NCI-H1436 (cell line): ENCODE measurements at places on chromosomes 5 and 9.

GRCh38 chr5:168420461-168420860, 65.8 kb upstream of the RARS1 start:
- no peak for DNase-seq

DNA sequence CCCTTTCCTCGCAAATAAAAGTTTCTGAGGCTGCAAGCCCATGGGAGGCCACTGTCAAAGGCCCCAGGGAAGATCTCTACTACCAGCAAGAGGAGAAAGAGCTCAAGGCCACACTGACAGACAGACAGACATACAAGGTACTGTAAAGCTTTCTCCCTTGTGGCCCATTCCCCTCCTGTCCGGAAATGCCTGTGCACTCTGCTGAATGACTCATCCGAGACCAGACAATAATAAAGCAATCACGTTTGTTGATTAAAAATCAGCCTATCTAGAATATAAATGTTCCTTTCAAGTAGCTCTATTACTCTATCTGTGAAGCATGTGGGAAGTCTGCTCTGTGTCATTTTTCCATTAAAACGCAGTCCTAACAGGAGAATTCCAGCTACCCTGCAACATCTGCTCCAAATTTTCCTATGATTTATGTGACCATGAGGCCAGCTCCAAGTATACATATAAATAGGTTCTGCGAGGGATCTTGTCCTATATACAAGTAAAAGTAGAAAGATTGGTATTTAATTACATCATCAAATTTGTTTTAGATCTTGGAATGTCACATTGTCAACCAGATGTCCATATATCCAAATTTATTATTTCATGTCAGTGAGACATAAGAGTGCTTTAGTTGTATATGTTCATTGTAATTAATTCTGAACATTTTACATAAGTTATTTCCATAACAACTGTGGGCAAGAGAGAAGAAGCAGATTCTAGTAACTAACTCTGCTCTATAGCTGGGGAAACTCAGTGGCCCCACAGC, 34.7 kb upstream of the TGFBI start:
- DNase-seq: no peak

DNA sequence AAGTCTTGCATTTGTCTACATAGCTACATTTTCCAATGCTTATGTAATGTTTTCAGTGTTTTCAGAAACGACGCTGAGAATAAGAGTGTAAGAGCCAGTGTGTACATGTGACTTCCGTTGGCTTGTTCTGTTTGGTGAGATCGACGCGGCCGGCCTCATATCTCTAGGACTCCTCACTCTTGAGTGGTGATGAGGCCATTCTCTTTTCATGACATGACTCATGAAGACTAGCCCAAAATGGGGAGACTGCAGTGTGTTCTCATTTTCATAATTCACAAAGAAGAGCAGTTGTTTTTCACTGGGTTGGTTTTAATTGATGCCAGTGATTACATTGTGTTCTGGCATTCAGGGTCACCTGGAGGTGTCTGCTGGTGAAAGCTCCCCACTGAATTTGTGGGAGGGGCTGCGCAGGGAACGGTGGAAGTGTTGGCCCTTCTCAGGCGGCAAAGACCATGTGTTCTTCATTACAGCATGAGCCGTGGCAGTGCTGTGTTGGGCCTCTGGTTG, 131.5 kb upstream of the OTULINL start:
- DNase-seq: no peak

DNA sequence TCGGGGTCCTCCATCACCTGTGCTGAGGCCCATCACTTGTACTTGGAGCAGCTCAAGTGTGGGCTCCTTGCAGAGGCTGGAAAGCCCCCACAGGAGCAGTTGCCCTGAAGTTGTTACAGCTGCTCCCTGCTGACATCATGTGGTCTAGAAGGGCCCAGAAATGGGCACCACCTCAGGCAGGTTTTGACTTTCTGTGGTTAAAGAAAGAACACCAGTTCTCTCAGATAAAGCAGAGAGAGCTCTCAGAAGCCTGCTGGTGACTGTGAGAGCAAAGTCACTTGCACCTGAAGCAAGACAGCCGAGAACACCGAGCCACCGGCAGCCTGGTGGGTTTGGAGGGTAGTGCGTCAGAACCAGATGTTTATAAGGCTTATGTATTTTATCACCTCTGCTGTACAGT, 70.4 kb downstream of the MVB12B start:
- no peak for DNase-seq

- DNase-seq: no peak
Measured at GRCh38 chr5:73282923-73283322, 109.9 kb downstream of the TMEM174 start.

DNA sequence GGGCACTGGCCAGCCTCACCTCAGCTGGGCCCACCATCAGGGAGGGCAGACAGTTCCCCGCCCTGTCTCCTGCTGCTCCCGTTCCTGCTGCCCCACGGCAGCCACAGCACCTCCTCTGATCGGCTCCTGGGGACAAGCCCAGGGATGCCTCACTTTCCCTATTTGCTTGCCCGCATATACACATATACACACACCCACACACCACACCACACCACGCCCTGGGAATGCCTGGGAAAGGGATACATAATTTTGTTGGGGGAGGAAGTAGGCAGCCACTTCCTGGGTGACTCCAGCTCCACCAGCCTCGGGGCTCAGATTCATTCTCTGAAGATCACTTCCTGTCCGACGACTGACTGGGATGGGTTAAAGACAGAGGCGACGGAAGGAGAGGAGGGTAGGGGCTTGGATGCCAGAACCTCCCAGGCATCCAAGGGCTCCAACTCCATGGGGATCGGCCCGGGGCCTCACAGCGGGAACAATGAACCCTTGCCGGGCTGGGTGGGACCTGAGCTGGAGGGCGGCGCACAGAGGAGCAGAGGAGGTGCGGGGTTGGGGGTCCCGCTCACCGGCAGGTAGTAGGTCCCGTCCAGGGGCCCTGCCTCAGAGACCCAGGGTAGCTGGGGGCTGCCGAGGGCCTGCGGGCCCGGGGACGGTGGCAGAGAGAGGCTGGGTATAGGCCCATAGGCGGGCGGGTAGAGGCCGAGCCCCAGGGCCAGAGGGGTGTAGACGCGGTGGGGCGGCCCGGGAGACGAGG, 2.0 kb upstream of the MZB1 start:
- DNase-seq: no peak

- DNase-seq: no peak
Measured at GRCh38 chr5:73939557-73939956, 313.6 kb downstream of the ARHGEF28 start.

DNA sequence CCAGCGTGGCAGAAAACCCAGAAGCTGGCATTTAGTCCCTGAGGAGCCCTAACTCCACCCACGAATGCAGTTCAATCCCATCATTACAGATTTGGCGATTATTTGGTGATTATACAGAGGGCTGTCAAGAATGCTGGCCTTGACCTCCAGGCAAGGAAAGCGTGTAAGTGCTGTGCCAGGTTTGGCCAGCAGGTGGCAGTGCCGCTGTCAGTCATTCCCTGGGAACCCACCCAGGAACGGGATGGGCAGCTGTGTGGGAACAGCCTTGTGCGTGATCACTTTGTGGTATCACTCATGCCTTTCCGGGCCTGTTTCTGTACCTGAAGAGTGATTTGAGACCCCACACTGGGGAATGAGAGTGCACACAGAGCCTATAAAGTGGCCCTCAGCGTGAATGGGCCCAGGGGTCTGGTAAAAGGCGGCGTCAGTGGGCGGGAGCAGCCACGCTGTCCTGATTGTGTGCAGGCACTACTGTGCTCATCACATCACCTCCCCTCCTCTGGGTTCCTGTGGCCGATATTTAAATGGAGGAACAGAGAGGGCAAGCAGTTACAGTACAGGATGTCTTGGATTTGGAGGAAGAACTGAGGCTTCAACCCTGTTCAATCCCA, 215.6 kb downstream of the ROR2 start:
- DNase-seq: no peak

- no peak for DNase-seq
Measured at GRCh38 chr5:171672556-171672955, 113.1 kb upstream of the SMIM23 start.

GRCh38 chr5:160930406-160930805, 78.4 kb upstream of the ATP10B start:
- no peak for DNase-seq
